ENCODE measurements at places on chromosomes 1 and 21.

- DNase-seq = no peak
Observed at GRCh38 chr1:67939186-67939743, 106.0 kb upstream of the GNG12 start.

DNA sequence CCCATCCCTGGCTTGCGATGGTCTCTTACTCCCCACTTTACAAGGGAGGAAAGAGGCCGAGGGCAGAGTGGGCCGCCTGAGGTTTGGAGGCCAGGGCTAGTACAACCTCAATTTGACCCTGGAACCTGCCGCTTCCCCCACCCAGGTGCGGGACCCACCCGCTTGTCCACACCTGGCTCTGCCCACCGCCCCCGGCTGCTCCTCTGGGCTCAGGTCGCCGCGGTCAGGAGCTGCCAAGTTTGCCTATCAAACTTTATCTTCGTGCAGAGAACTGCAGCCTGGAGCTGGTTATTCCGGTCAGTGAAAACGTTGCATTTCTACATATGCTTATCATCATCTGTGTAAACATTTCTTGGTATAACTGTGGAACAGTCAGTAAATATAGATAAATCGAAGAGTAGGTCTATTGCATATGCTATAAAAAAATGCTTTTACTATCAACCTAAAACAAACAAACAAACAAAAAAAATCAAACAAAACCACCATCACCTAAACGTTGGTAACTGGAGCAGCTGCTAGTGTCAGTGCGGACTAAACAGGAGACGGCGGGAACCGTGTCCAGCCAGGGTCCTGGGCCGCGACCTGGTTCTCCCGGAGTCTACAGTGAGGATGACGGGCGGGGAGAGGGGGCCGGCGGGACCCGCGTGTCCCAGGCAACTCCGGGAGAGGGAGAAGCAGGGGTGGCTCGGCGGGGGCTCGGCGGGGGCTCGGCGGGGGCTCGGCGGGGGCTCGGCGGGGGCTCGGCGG is 906 bp upstream of the ADARB1 start:
- no peak for DNase-seq

DNA sequence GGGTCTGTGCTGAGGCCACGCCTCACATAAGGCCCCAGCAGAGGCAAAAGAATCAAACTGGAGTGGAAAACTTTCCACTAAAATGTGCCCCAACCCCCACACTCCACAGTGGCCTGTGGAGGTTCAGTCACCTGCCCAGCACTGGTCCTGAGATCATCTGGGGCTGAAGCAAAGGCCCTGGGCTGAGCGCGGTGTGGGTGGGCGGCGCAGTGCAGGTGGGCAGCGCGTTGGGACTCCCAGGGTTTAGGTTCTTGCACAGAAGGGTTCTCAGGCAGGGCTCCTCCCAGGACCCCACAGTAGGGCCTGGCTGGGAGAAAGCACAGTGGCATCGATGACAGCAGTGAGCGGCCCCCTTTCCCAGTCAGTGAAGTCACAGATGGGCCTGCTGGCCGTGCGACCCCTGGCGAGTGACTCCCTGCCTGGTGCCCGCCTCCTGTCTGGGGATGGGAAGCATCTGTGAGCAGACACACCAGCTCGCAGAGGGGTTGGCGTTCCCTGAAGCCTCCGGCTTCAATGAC is 13.8 kb upstream of the GPR153 start:
- DNase-seq = no peak

GRCh38 chr1:167924543-167925231 is 10.8 kb upstream of the ADCY10 start:
- DNase-seq = no peak

- no peak for DNase-seq
Observed at GRCh38 chr1:99501871-99502270, 144.0 kb upstream of the PALMD start.

- peak; percentile 34 for DNase-seq
Observed at GRCh38 chr1:159122005-159122621, 45.5 kb upstream of the AIM2 start.

DNA sequence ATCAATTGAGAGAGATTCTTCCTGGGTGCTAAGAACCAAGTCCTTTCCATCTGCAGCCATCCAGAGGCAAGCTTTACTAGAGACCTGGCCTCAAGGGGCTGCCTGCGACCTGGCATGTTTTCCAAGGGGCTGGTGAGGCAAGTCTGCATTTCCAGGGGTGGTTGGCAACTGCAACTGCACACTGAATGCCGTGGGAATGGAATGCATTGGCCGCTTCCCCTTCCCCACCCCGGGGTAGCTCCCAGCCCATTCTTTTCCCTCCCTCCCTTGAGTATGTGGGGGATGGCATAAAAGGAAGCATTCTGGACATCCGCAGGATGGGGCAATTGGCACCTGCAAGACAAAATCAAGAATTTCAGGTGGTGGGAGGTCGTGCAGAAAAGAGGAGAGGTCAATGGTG is 155.1 kb downstream of the IGSF21 start:
- no peak for DNase-seq

DNA sequence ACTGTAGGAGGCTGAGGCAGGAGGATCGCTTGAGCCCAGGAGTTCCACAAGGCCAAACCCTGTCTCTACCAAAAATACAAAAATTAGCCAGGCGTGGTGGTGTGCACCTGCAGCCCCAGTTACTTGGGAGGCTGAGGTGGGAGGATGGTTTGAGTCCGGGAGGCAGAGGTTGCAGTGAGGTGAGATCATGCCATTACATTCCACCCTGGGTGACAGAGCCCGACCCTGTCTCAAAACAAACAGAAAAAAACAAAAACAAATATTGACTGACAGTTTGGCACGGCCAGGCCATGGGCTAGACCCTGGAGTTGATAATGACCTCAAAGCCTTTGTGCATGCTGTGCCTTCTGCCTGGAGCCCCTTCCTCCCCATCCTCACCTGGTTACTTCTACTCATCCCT is 19.2 kb upstream of the RSPO1 start:
- DNase-seq = no peak

DNA sequence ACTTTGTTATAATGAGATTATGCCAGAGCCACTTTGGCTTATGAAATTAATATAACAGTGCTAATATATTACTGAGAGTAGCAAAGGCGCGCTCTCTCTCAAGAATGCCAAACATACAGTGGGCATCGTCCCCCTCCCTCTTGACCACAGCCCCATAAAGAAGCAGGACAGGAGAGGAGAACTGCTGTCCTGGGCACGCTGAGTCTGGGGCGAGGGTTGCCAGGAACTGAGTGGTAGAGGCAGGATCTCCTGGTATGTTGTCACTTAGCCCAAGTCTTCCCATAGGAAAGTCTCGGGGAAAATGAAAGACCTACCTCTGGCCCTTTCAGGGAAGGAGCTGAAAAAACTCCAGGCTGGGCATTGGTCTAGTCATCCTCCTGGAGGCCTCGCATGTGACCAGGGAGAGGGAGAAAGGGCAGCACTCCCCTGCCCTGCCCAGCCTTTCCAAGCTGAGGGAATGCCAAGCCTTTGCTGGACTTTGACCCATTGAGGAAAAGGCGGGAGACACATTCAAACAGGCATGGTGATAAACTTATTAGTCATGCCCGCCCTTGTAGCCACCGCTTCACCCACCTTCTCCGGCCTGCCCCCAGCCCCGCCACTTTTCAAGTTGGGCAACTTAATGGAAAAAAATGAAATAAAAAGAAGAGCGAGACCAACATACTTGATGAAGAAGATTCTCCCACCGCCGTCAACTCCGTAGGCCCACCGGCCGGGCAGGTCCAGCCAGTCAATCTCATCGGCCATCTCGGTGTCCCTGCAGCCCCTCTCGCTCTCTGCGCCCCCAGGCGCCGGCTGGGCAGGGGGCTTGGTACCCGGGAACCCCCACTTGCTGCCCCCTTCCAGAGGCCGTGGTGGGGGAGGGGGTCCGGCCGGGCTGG is 17.4 kb upstream of the PLEKHA6 start:
- peak; percentile 88 for DNase-seq

- no peak for DNase-seq
Observed at GRCh38 chr1:18124977-18125376, 17.4 kb downstream of the IGSF21 start.

DNA sequence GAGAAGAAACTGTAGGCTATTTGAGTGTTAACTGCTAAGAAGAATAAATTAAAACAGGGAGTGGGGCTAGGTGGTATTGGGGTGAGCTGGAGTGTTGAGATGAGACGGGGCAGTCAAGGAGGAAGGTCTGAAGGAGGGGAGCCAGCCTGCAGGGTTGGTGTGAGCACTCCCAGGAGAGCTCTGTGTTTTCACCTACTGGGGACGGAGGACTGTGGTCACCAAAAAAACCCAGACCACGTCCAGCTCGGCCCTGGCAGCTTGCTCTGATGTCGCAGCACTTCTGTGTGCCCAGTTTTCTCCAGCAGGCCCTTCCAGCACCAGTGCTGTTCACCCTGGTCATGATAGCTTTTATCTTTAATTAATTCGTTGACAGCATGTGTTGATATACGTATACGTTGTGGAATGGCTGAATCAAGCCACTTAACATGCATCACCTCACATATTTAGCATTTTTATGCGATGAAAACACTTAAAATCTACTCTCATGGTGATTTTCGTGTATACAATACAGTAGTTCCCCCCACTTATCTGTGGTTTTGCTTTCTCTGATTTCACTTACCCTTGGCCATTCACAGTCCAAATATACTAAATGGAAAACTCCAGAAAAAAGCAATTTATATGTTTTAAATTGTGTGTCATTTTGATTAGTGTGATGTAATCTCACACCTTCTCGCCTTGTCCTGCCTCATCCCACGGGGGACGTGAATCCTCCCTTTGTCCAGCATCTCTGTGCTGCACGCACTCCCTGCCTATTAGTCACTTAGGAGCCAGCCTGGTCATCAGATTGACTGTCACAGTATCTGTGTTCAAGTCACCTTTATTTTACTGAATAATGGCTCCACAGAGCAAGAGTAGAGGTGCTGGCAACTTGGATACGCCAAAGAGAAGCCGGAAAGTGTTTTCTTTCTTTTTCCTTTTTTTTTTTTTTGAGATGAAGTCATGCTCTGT is 12.3 kb downstream of the FAM3B start:
- no peak for DNase-seq

GRCh38 chr1:247043406-247043805 is 35.2 kb downstream of the ZNF670 start:
- DNase-seq = no peak

DNA sequence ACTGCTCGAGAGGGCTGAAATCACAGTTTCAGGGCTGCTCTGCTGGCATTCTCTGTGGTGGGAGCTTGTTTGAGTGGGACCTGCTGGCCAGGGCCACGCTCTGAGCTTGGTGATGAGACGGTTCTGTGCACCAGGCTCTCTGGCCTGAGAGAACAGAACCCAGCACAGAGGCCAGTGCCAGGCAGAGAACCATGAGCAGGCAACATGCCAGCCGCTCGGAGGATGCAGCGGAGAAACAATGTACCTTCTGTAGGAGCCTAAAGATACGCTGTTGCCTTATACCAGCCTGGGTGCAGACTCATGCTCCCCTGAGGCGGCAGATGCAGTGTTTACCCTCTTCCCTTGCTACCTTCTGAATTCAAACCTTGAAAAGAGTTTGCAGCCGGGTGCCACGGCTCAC is 10.0 kb downstream of the C2CD2 start:
- no peak for DNase-seq

DNA sequence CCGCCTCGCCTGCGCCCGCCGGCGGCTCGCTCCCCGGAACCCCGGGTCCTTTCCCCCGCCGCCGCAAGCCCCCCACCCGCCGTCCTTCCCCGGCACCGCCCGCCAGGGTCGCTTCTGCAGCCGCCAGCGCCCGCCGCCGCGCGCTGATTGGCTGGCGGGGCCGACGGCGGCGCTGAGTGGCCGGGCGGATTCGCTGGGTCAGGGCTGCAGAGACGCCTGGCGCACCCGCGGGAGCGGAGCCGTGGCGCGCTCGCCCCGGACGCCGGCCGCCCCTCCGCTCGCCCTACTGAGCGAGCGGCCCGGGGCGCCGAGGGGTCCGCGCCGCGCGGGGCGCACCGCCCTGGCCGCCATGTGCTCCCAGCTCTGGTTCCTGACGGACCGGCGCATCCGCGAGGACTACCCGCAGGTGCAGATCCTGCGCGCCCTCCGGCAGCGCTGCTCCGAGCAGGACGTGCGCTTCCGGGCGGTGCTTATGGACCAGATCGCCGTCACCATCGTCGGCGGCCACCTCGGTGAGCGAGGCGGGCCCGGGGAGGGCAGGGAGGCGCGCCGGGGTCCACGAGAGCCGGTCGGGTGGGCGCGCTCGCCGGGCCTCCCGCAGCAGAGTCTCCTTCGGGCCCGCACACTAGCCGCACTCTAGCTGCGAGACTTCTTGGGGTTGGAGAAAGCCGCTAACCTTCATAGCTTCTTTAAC is at the start of gene RIMKLA:
RIMKLA (plus strand) TSS at position 207 of the 694 bp plus-strand sequence; CDS start at position 350, 143 bp downstream.
- peak; percentile 65 for DNase-seq

GRCh38 chr1:50846224-50846839 is 113.7 kb downstream of the FAF1 start:
- no peak for DNase-seq

- DNase-seq = no peak
Observed at GRCh38 chr1:22731924-22732720, 21.5 kb downstream of the EPHB2 start.

DNA sequence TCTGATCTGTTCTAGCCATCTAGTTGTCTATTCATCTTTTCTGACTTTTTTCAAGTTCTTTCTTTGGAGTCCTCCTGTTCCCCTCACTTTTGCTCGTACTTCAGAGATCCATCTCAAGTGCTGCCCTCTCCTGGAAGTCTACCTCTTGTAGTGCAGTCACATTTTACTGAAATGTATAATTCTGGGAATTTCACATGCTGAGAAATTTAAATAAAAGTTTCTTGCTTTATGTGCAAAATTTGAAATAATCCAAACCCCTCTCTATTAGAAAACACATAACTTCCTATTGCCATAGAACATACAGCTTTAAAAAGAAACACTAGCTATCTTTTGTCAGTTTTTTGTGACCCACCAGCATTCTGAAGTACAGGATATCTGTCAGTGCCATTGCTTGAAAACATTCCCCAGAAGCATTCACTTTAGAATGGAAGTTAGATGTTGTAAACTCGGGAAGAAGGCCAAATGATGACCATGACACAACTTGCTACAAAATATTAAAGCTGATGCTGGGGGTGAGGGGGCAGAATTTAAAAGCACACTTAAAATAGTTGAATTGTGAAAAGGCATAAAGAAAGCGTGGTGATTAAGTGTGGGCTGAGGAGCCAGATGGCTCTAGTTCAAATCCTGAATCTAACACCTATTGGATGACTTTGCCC is 22.0 kb downstream of the RLF start:
- peak; percentile 15 for DNase-seq

- no peak for DNase-seq
Observed at GRCh38 chr21:38134084-38134873, 122.5 kb upstream of the KCNJ15 start.

DNA sequence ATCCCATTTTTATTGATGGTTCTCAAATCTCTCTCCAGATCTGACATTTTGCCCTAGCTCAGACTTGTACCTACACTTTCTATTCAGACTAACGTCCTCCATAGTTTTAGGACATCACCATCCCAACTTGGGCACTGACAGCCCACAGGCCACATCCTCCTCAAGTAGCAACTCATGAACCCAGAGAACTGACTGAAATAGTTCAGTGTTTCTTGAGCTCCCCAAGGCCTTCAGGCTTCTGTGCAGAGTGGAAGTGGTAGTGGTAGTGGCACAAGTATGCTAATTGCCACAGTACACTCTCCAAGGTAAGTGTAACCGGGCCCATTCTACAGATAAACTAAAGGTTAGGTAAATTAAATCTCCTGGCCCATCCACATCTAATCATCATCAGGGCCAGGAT is 112.6 kb downstream of the SLC45A1 start:
- no peak for DNase-seq

GRCh38 chr21:33695813-33696212 is 53.5 kb downstream of the ITSN1 start:
- DNase-seq = no peak

- DNase-seq = peak; percentile 30
Observed at GRCh38 chr1:71668065-71668464, 587.2 kb upstream of the ZRANB2 start.
